ENCODE measurements at places on chromosomes 13 and 19. TPM values are rescaled to one million over a fixed set of nuclear protein-coding genes. Genes with fewer than 3 reads are reported as not detected.

CKAP2 gene
- 4.4 TPM for total RNA-seq

THSD1 gene
- 9.6 TPM for total RNA-seq

ZNF177 gene
- total RNA-seq, result 0.43 TPM

CGB2 gene
- not detected for total RNA-seq

KLK6 gene
- total RNA-seq, result not detected

URAD gene
- total RNA-seq, result not detected

UBE2L5 gene
- not detected for total RNA-seq

FCER2 gene
- not detected for total RNA-seq

FCGBP gene
- under 0.01 TPM for total RNA-seq

HNRNPUL1 gene
- 157 TPM for total RNA-seq

LILRA1 gene
- not detected for total RNA-seq

NLRP4 gene
- under 0.01 TPM for total RNA-seq

Data from placental pericyte (primary cell).